ENCODE measurements at places on chromosomes 3 and 15.

- DNase-seq, result no peak
Measured at GRCh38 chr3:127052121-127052561, 69.2 kb downstream of the PLXNA1 start.

GRCh38 chr3:36864180-36865053 is 80.4 kb downstream of the TRANK1 start:
- DNase-seq, result no peak

- DNase-seq, result no peak
Measured at GRCh38 chr3:168251371-168251770, 155.6 kb upstream of the GOLIM4 start.

DNA sequence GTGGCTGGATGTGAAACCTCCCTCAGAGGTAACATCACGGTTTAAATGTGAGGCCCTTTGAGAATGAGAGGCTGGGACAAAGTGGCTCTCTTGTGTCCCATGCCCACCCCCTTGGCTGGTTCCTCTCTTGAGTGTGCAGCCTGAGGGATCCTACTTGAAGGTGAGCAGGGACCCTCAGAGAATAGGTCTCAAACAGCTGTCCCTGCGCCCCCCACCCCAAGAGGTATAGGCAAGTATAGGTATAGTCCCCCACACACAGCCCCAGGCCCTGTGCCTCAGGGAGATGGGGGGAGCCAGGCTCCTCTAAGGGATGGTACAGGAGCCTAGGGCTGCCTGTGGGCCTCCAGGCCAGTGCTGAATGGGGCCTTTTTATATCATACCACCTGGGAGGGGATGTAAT is 61.9 kb downstream of the ISG20 start:
- DNase-seq, result no peak

GRCh38 chr3:97871186-97871585 is 49.4 kb downstream of the CRYBG3 start:
- no peak for DNase-seq

- no peak for DNase-seq
Measured at GRCh38 chr3:140199743-140200142, 264.8 kb downstream of the CLSTN2 start.
